Omental fat pad (tissue), 4 donors: ENCODE measurements at places on chromosomes 16 and 17.

GRCh38 chr16:54176376-54176901 lies 110.1 kb downstream of the IRX3 start:
- DNase-seq: no peak

DNA sequence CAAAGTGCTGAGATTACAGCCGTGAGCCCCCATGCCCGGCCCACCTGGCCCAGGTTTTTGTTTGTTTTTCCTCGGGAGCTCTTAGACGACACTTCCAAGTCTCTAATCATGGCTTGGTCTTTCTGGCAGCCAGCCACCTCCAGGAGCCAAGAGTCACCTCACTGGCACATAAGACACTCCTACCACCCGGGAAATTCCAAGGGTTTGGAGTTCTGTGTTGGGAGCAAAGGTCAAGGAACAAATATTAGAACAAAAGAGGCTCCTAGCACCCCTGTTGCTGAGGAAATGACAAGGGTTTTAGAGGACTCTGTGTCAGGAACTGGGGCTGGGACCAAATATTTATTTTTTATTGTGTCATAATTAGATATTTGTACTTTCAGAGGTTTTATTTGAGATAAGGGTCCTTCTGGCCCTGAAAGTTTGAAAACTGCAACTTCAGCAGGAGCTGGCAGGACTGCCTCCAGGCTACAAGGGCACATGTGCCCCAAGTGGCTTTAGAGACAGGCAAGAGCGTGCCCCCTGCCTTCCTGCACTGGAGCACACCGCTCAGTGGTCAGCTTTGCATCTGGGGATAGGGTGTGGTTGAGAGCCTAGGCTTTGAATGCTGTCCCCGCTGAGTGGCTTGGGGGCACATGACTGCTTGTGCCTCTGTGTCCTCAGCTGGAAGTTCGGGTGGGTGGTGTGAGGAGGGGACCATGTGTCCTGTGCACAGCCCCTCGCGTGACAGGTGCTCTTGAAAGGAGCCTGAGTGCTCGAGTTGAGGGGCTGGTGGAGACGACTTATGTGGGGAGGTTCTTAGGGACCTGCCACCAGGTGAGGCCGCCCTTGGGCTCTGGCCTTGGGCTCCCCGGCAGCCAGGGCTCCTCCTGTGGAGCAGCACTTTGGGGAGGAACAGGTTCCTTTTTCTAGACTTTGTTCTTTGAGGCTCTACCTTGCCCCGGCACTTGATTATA lies 29.7 kb downstream of the MGRN1 start:
- no peak for DNase-seq

DNA sequence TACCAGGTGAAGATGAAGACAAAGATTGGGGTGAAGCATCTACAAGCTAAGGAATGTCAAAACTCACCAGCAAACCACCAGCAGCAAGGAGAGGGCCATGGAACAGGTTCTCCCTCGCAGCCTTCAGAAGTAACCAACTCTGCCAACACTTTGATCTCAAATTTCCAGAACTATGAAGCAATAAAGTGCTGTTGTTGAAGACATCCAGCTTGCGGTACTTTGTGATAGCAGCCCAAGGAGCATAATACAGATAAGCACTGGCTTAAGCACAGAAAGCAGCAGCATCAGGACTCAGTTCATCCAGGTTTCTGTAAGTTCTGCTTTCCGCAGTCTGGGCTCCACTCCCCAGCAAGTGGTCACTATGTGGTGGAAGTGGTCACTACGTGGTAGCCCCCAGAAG lies 16.0 kb upstream of the CDRT4 start:
- no peak for DNase-seq

DNA sequence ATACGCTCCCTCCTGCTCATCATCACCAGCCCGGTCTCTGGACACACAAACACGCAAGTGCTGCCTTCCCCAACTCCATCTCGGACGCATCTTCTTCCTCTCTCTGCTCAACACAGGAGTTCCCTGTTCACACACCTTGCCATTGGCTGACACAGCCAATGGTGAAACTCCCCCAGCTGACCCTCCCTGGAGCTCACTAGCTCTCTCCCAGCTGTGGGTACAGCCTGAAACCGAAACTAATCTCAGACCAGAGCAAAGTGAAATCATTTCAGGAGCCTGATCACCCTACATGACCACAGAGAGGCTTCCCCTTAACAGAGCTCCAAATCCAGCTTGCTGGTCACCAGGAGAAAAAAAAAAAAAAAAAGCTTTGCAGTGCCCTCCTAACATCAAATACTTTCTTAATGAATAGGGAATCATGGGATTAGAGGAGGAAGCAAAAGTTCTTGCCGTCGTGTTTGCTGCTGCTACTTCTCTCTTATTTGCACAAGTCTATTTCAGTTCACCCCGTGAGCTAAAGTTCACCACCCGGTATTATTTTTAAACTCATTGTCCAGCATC lies 8.3 kb downstream of the CUEDC1 start:
- no peak for DNase-seq

DNA sequence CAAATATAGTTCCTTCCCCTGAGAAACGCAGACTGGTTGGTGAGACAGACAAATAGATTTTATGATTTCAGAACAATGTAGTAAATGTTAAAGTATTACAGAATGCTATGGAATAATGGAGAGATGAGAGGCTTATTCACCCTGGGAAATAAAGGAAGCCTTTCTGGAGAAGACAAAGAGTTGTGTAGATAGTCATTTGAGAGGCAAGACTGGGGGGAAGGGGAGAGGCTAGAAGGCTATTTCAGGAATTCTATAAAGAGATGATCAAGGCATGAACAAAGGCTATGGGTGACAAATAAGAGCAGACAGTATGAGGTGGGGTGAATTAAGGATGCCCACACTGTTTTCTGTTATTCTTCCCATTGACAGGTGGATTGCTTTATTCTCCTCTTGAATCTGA lies 211.4 kb downstream of the GRIN2A start:
- DNase-seq: no peak

GRCh38 chr17:34725725-34726124 lies 146.3 kb downstream of the TMEM132E start:
- no peak for DNase-seq

- no peak for DNase-seq
Measured at GRCh38 chr17:79824893-79825579, 14.2 kb downstream of the CBX4 start.

GRCh38 chr16:77277571-77277970 lies 78.4 kb downstream of the SYCE1L start:
- DNase-seq: no peak

DNA sequence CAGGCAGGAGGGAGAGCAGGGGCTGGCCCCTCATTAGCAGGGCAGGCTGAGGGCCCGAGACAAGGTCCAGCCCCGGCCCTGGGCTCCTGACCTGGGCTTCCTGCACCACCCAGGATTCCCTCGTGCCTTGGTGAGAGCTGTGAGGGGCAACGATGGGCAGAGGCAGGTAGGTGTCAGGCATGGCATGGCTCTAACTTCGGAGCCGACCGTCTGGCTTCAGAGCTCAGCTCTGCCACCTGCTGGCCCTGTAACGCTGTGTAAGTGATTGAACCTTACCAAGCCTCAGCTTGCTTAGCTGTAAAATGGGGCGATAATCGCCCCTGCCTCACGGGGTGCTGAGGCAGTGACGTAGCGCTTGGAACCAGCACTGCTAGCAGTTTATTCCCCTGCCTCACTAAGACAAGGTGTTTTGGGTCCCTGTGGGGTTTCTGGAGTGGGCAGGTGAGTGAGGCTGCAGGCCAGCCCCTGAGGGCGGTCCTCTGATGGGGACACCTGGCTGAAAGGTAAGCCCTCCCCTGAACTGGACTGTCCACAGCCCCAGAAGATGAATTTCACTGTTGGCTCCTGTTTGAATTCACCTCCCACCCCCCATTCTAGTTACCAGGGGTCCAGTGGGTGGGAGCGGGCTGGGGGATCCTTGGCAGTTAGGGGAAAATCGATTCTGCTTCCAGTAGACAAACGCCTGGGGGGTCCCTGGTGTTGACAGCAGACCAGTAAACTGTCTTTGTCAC lies 184.8 kb upstream of the GSE1 start:
- no peak for DNase-seq

- DNase-seq: no peak
Measured at GRCh38 chr17:50661348-50661747, 26.7 kb downstream of the ABCC3 start.

DNA sequence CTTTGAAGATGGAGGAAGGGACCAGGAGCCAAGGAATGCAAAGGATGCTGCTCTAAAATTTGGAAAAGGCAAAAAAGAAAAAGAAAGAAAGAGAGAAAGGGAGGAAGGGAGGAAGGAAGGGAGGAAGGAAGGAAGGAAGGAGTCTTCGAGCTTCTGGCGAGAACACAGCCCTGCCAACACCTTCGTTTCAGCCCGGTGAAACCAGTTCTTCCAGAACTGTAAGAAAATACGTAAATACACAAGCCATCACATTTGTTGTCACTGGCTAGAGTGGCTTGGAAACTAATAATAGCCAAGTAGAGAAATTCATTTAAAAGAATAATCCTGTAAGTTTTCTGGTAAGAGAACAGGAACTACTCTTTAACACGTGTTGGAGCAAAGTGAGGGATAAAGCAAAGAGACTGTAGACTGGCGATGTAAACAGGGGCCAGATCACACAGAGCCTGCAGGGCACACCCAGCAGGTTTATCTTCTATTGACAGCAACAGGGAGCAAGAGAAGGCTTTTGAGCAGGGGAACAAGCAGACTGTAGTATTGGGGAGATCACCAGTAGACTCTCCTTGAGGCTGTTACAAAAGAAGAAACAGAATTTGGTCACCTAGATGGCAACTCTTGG lies 188.7 kb upstream of the MPHOSPH6 start:
- DNase-seq: no peak

GRCh38 chr16:69691980-69692911 lies 34.1 kb downstream of the NQO1 start:
- DNase-seq: no peak

GRCh38 chr16:50166511-50167500 lies 13.7 kb downstream of the TENT4B start:
- no peak for DNase-seq
